ENCODE measurements at places on chromosomes 3 and 15.
A peak's percentile ranks its signal among the peaks of the same experiment; 100 is the strongest.

DNA sequence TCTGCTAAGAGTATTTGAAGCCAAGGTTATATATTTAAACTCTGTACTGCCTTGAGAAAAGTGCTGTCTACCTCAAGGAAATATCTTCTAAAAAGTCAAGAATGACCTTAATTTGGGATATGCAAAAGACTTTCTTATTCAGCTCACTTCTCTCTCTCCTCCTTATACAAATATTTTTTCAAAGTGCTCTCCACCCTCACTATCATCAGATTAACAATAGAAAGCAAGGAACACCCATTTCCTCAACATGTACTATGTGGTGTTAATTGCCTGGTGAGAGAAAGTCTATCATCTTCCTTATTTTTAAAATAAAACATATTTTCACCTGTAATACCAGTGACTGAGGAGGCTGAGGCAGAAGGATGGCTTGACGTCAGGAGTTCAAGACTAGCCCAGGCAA, 44.4 kb upstream of the RSL24D1 start:
- no peak for DNase-seq

DNA sequence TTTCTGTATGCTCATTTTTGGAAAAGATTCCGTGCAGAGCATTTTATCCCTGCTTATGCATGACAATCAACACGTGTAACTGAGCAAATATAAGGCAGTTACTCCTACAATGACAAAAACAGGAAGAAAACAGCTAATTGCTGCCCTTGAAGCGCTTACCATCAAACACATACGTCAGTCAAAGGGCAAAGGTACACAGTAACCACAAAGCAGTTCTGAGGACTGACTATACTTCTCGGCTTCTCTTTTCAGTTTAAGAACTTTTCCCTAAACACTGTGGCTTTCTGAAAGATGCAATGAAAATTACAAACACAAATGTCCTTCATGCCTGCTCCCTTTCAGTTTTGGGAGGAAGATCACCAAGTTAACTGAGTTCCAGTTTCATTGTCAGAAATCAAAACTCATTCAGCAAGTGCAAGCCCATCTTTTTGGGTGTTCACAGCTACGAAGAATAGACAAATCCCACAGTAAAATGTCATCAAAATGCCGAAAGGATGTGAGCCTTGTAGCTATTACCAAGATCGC, 602.8 kb downstream of the FOXP1 start:
- DNase-seq = no peak

- DNase-seq = no peak
These were observed 276.5 kb downstream of the TBL1XR1 start for GRCh38 chr3:176920766-176921160.

- DNase-seq = peak; percentile 81
These were observed 780 bp downstream of the TIPARP start for GRCh38 chr3:156674911-156675829.

DNA sequence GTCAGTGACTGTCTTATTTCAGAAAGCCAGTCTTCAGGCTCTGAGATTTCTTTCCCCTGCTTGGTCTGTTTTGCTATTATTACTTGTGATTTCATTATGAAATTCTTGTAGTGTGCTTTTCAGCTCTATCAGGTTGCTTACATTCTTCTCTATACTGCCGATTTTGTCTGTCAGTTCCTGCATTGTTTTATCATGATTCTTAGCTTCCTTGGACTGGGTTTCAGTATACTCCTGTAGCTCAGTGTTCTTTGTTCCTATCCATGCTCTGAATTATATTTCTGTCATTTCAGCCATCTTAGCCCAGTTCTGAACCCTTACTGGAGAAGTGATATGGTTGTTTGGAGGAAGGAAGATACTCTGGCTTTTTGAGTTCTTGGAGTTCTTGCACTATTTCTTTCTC, 40.5 kb downstream of the CEP63 start:
- no peak for DNase-seq

DNA sequence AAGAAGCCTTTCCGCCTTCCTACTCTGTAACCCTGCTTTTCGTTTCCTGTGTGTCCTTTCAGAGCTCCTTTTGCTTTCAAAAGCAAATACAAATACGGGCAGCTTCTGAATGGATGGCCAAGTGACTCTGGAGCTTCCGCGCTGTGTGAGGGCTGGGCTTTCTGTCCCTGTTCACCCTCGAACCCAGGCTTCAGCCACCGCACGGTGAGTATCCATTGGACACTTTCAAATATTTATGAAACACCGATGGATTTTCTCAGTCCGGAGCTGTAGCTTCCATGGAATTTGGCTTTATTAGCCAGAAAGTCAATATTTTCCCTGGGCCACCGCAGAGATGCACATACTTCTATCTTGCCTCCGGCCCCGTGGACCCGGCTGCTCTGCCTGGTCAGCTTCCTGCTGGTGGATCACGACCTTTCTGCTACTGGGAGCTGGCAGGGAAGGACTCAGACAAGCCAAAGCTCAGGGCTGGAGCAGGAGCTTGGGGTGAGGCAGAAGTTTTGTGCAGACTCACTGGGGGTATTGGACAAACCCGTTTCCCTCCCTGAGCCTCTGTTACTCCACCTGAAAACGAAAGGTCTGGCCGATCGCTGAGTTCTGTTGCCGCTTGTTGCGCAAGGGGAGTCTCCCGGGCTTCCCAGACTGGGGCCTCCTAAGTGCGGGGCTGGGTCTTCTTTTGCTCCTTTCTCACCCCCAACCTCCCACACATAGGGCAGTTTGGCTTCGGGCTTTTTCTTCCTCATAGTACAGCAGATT, 63.6 kb downstream of the LINGO1 start:
- no peak for DNase-seq

- no peak for DNase-seq
These were observed 36.5 kb downstream of the CAPN3 start for GRCh38 chr15:42395838-42396237.

DNA sequence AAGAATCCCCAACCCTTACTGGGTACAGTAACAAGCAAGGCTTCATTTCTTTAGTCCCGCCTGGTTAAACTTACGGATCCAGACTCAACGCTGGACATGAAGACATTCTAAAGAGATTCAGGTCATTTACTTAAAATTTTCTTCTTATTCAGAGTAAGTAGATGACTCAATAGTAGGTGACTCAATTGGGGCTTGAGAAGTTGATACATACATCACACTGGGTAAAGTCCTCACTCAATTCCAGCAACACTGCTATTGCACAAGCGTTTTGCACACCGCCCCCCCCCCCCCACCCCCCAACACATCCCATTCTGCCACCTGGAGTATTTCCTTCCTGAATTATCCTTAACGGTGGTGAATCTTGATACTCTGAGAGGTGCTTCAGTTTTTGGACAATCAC, 610.0 kb downstream of the FOXP1 start:
- DNase-seq = no peak

DNA sequence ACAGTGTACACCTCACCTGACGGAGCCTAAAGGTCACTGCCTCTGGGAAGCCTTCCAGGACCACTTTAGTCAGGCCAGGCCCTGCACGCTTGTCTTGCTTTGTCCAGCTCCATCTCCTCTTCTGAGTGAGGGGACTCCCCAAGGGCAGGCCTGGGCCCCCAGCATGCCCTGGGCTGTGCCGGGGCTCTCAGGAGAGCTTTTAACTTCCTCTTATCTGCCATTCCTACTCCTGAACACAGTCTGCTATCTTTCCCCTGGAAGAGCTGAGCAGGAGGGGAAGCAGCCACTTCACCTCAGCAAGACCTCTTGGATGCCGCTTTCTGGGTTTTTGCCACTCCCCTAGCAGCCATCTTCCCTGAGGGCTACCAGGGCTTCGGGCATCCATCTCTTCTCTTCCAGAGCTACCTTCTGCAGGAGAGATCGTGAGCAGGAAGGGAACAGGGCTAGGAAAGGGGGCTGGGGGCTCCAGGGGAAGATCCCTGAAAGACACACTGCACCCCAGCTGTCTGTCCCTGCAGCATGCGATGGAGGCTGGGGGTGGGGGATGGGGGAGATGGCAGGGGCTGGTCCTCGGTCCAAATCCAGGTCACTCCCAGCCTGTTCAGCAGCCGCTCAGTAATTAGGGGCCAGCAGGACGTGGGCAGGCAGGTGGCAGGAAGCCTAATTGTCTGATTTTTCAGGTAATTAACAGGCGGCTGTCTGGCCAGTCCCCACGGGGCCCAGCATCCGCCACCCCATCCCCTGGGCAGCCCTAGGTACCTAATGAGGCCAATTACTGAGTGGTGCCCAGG, 19.9 kb upstream of the RPL29 start:
- DNase-seq = peak; percentile 59

GRCh38 chr3:107949394-107949970, 141.3 kb downstream of the CD47 start:
- no peak for DNase-seq

DNA sequence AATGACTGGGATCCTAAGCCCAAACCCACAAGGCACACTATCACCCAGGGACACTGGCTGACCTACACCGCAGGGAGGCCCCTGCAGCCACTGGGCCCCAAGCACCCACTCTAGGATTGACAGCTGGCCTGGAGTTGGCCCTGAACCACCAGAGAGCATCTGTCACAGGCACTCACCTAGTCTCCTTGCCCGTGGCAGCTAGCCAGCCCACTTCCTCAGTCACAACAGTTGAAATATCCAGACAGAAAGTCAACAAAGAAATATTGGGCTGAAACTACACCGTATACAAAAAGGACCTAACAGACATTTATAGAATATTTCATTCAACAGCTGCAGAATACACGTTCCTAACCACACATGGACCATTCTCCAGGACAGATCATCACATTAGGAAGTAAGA, 5.2 kb upstream of the SPINK8 start:
- no peak for DNase-seq

DNA sequence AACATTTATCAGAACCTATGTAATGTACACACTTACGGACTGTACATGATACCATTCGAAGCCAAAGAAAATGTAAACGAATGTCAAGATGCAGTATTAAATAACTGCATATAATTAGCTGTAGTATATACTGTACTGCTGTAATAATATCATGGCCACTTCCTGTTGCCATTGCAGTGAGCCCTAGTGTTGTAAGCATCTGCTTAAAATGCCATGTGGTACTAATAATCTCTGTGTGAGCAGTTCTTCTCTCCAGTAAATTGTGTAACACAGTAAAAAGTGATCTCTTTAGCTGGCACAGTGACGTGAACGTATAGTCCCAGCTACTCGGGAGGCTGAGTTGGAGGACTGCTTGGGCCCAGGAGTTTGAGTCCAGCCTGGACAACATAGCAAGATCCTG, 8.6 kb downstream of the SPG11 start:
- no peak for DNase-seq

- DNase-seq = no peak
These were observed 28.2 kb downstream of the GYG1 start for GRCh38 chr3:149019580-149019979.

DNA sequence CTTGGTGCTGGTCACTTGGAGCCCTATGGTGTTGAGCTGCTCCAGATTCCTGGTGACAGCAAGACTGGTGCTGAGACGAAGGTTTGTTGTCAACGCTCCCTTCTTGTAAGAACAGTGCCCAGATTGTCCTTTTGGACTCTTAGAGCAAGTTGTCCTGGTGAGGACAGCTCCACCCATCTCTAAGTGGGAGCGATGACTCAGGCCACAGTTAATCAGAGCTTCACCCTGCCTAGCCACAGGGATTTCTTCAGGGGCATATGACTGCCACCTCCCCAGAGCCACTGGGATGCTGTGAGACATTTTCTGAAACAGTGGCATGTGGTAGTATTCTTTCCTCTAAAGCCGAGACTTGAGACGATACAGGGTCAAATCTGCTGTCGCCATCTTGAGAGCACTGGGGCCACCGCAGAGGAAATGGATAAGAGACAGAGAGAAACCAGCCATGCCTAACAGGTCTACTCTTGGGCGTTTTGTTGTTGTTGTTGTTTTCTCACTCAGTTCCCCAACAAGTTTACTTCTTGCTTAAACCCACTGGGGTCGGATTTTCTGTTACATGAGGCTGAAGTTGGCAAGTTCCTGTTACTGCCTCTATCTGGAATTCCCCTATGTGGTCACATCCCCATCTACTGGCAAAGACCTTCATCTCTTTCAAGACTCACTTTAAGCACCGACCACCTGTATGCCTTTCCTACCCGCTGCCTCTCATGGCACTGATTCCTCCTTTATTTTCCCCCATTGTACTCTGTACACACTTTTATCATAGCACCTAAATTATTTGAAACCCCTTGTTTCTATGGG, 16.0 kb upstream of the PCOLCE2 start:
- no peak for DNase-seq

DNA sequence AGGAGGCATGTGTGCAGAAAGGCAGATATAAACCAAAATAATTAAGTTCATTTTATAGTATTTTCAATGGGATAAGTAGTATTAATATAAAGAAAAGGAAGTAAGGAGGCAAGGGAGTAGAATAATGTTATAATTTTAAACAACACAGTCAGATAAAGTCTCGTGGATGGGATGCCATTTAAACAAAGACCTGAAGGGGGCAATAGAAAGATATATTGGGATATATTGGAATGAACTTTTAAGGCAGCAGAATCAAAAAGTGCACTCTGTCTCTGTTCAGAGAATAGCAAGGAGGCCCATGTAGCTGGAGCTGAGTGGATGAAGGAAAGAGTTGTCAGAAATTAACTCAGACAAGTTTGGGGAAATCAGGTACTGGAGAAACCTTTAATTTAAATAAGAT, 158.7 kb downstream of the CGGBP1 start:
- peak; percentile 1 for DNase-seq

GRCh38 chr3:172520301-172520831, 2.9 kb downstream of the TNFSF10 start:
- no peak for DNase-seq

GRCh38 chr15:45185903-45186770, 1.6 kb downstream of the SHF start:
- DNase-seq = peak; percentile 68

DNA sequence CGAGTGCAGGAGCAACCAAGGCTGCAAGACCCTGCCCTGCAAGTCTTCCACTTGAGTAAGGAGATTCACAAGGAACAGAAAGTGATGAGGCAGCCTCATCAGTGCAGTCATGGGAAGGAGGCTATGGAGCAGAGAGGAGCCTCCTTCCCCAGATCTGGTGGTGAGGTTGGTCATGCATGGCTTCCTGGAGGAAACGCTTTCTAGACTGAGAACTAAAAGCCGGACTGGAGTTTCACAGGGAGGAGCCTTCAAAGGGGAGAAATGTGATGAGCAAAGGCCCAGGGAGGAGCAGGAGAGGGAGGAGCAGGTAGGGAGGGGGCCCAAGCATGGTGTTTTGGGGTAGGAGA, 139.9 kb downstream of the SRGAP3 start:
- DNase-seq = no peak

- DNase-seq = no peak
These were observed 53.0 kb upstream of the MME start for GRCh38 chr3:155026999-155027591.
